ENCODE measurements at places on chromosomes 2 and 18.

DNA sequence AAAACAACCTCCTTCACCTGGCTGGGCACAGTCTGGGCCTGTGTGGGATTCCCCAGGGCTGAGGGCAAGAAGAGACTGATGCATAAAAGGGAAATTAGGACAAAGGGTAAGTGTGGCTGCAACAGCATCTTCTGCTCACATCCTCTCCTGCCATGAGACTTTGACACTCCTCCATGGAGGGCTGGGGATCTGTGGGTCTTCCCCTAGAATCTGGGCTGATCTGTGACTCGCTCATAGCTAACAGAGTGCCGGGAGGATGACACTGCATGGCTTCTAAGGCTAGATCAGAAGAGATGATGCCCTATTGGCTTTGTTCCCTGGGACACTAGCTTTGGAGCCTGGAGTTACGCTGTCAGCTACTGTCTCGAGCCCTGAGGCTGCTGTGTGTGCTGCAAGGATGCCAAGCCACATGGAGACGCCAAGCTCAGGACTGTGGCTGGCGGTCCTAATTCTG lies 24.3 kb downstream of the MOCOS start:
- DNase-seq = no peak

GRCh38 chr2:135471106-135471505 lies 59.9 kb downstream of the ZRANB3 start:
- DNase-seq = no peak

DNA sequence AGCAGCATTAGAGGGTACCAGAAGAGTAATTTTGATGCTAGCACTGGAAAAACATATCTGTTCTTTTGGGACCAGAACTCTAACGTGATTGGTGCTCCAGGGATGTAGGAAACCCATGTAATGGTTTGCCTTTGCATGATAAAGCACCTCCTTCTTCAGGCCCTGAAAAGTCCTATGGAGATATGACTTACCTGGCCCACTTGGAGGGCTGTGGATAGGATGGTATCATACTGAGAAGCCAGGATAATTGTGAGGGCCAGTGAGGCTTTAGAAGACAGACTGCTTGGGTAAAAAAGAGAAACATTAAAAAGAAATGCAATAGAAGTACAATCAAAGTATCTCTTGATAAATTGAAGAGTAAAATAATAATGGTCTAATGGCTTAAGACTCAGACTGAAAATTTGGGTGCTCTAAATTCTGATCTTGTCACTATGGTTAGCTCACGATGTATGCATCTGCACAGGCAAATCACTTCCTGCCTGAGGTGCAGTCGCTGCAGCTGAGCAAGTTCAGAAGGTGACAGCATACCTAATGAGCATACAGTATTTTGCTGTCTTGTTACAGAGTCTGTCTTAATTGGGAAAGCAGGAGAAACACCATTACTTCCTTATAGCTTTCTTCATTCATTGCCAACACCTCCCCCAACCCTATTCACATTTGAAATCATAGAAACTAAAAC lies 371.5 kb downstream of the NUP35 start:
- DNase-seq = no peak

- DNase-seq = no peak
These were observed 5.7 kb upstream of the PIK3C3 start for GRCh38 chr18:41949206-41949920.

Data from NCI-H1105 (cell line).